ENCODE measurements at places on chromosomes 13 and 19. TPM values are rescaled to one million over a fixed set of nuclear protein-coding genes. Genes with fewer than 3 reads are reported as not detected.
A peak's percentile ranks its signal among the peaks of the same experiment; 100 is the strongest.

- no peak overlapping the region for H3K4me3 ChIP-seq
- peaks cover 8% of the 10 kb centered on the region for H3K4me1 ChIP-seq
- H3K27me3 ChIP-seq, result no peaks in the 10 kb centered on the region
- H3K36me3 ChIP-seq, result no peaks in the 10 kb centered on the region
Measured at GRCh38 chr13:36445278-36445677, 13.0 kb downstream of the CCNA1 start.

The PCP2 gene
- not detected for total RNA-seq

- peaks cover 36% of the 10 kb centered on the region for H3K36me3 ChIP-seq
- peak overlapping the region; percentile 51 for H3K4me3 ChIP-seq
- H3K4me1 ChIP-seq, result peaks cover 40% of the 10 kb centered on the region
- H3K27me3 ChIP-seq, result no peaks in the 10 kb centered on the region
- H3K27ac ChIP-seq, result peak overlapping the region; percentile 70
Measured at GRCh38 chr19:46924874-46925547, 64.2 kb downstream of the ARHGAP35 start.

- H3K27ac ChIP-seq, result no peak overlapping the region
- no peak overlapping the region for H3K4me3 ChIP-seq
- H3K36me3 ChIP-seq, result no peaks in the 10 kb centered on the region
- DNase-seq, result no peak
Measured at GRCh38 chr19:39641773-39642172, 13.9 kb upstream of the LGALS16 start.

- H3K4me1 ChIP-seq, result no peaks in the 10 kb centered on the region
- H3K27ac ChIP-seq, result no peak overlapping the region
- no peak for DNase-seq
Measured at GRCh38 chr13:112782429-112783010, 92.7 kb downstream of the ATP11A start.

DNA sequence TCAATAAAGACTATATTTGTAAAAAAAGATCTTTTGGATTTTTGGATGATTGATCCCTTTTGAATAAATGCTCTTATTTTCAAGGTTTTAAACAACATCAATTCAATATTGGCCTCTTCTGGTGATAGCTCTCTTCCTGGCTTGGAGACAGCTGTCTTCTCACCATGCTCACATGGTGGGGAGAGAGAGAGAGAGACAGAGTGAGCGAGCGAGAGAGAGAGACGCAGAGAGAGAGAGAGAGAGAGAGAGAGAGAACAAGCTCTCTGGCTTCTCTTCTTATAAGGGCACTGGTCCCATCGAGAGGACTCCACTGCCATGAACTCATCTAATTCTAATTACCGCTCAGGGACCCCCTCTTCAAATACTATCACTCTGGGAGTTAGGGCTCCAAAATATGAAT lies 32.1 kb upstream of the FARP1 start:
- no peak for DNase-seq
- no peaks in the 10 kb centered on the region for H3K27me3 ChIP-seq
- H3K4me1 ChIP-seq, result no peaks in the 10 kb centered on the region
- H3K4me3 ChIP-seq, result no peak overlapping the region
- H3K27ac ChIP-seq, result no peak overlapping the region
- H3K36me3 ChIP-seq, result no peaks in the 10 kb centered on the region
